AG09309 (cell line): ENCODE measurements at places on chromosomes 4 and X.

DNA sequence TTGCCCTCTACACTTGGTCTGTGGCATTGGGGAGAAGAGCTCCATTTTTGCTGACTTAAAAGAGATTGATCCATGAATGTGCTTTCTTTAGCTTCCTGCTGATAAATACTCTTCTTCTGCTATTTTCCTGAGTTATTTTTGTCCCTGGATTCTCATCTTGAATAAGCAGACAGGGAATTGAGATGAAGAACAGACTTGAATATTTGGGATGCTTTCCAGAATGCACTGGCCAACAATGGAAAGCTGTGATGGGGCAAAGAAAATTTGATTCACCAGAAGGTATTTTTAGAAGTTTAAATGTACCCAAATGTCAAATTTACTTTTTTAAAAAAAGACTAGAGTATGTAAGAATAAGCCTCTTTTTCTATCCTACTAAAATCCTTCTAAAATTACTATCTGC, 309.9 kb upstream of the PPP1R2C start:
- no peak for DNase-seq

DNA sequence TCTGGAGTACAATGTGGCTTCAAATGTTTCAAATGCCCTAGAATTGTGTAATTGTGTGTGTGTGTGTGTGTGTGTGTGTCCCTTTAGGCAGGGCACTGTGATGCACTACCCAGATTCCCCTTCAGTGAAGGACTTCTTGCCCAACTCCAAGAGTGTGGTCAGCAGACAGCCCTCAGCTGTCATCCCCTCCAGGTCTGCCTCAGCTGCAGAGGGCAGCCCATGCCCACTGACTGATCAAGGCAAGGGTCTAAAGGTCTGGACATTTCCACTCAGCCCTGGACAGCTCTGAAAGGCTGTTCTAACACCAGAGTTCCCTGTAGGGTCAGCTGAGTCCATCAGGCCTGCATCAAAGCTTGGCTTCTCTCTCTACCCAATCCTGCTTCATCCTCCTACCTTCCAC, 83.9 kb upstream of the USP9X start:
- no peak for DNase-seq

- DNase-seq: no peak
Measured at GRCh38 chr4:6341696-6342095, 72.0 kb downstream of the WFS1 start.

- DNase-seq: no peak
Measured at GRCh38 chrX:17758382-17758781, 21.1 kb downstream of the SCML1 start.

DNA sequence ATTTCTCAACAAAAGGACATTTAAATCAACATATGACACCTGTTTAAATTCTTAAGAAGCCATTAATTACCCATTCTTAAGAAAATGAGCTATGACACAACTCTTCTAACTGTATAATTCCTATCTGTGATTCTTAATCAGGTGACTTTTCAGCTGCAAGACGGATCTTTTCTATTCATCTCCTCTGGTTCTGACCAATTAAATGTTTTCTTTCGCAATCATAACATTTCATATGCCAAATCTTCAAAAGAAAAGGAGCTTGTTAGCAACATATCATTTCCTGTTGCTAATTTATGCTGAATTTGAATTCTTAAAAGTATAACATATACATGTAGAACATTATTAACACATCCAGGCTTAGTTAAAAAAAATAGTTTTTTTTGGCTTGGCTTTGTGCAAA, 62.5 kb downstream of the SEL1L3 start:
- no peak for DNase-seq

- DNase-seq: no peak
Measured at GRCh38 chr4:155419266-155419665, 42.5 kb upstream of the MAP9 start.

DNA sequence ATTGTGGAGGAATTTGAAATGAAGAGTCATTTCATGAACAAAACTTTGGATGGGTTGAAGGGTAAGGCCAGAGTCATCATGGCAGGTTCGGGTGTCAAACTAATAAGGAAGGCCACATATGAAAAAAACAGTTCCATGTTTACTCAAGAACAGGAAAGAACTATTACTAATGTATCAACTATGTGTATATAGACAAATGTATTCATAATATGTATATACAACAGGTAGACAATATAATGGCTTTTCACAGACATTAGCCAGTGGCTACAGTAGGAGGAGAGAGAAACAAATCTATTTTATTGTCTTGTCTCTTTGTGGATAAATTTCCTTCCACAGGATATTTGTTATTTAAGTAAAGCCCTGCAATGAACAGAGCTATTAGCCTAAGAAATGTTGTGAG, 101.1 kb downstream of the CBLL2 start:
- DNase-seq: no peak

DNA sequence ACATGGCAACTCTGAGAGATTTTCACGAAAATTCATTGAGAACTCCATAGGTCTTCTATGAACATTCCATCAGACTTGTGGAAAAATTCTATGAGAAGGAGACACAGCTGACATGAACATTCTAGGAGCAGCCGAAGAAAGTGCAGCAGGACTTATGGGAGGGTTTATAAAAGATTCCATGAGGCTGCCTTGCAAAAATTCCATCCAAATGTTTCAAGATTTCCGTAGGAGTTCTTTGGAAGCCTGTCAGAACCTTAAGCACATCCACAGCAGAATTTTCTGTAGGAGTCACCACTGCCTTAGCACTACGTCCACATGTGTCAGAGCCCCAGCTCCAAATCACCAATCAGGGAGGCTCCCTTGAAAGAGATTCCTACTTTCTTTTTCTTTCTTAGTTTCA, 67.0 kb upstream of the MSX1 start:
- DNase-seq: peak; percentile 81

- no peak for DNase-seq
Measured at GRCh38 chr4:179328627-179329026, 1886.4 kb upstream of the AGA start.

- DNase-seq: no peak
Measured at GRCh38 chrX:15399962-15400391, 15.8 kb upstream of the VEGFD start.

GRCh38 chrX:75748431-75748830, 36.6 kb downstream of the MAGEE2 start:
- no peak for DNase-seq

- no peak for DNase-seq
Measured at GRCh38 chr4:5905714-5906113, 12.8 kb upstream of the CRMP1 start.

DNA sequence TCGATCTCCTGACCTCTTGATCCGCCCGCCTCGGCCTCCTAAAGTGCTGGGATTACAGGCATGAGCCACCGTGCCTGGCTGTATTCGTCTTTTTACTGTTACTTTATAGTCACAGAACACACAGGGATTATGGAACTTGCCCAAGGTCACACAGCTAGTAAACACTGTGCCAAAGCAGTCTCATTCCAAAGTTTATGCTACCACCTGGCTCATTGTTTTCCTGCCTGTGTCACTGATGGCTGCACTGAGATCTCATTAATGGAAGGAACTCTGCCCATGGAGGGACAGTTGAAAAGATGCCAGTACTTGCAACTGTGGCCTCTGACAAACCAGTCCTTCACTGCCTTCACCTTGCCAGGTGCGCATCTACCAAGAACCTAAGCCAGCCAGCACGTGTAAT, 517.7 kb downstream of the BCOR start:
- DNase-seq: no peak
